Activated T-cell treated with anti-CD3 and anti-CD28 coated beads, Interleukin-2, amount 50 U/mL, for 72 hours (primary cell): ENCODE measurements at places on chromosomes 5 and 9.

- no peak for DNase-seq
Observed at GRCh38 chr5:111854186-111854585, 97.2 kb upstream of the NREP start.

DNA sequence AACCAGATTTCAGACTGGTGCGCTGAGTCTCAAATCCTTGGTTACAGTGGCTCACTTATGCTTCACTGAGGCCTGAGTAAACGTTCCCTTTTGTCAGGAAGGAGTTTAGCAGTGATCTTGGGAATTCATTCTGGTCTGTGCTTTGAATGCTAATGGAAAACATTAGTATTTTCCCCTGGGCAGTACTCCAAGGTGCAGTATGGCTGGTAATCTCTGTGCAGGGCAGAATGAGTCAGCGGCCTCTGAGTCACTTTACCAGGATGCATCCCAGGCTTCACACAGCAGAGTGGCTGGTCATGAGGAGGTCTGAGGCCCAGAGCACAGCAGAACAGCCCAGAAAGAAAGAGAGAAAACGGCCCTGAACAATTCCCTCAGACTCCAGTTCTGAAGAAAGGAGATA, 54.0 kb downstream of the PCA3 start:
- DNase-seq, result no peak

GRCh38 chr5:149679876-149680809, 50.0 kb upstream of the PPARGC1B start:
- DNase-seq, result no peak

DNA sequence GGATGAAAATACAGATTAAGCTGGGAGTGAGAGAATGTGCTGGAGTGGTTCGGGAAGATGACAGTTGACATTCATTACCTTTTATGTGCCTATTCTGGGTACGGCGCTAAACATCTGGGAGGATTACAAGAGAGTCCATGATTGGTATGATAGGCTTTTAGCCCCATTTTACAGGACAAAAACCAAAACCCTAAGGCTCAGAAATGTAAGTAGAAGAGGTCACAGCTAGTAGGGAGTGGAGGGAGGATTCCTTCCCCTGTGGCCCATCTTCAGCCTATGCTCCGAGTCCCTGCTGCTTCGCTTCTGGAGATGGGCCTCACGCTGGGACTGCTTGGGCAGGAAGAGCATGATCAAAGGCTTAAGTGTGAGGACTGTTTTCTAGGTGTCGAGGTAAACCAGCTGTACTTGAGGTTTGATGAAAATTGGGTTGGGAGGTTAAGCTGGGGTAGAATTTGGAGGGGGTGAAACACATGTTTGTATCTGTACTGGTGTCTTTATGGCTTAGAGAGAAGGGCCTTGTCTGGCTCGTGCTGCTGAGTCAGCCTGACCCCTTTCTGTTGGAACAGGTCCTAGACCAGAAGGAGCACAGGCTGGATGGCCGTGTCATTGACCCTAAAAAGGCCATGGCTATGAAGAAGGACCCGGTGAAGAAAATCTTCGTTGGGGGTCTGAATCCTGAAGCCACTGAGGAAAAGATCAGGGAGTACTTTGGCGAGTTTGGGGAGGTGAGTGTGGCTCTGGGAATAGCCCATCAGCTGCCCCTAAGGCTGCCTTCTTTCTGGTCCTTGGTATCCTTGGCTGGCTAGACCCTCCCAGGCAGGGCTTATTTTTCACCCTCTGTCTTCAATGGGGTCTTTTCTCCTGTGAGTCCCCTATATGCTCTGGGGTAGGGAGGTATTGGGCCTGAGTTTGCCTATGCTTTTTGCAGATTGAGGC, 2.1 kb downstream of the HNRNPAB start:
- no peak for DNase-seq

- no peak for DNase-seq
Observed at GRCh38 chr9:26870292-26870691, 22.3 kb downstream of the CAAP1 start.

DNA sequence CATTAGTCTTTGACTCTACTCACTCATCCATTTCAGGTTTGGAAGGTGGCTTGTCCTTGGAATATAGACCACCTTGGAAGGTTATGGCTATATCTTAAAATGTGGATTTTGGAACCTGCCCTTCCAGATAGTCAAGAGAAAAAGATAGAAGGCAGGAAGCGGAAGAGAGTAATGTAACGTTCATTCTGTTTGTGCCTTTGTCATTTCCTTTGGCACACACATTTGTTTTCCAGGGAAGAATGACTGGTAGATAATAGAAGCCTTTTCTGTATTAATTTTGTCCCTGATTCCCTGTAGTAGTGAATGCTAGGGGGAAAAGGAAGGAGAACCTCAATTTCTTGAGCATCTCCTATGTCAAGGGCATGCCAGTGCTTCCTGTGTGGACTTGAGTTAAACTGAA, 54.7 kb downstream of the PPIC start:
- no peak for DNase-seq

DNA sequence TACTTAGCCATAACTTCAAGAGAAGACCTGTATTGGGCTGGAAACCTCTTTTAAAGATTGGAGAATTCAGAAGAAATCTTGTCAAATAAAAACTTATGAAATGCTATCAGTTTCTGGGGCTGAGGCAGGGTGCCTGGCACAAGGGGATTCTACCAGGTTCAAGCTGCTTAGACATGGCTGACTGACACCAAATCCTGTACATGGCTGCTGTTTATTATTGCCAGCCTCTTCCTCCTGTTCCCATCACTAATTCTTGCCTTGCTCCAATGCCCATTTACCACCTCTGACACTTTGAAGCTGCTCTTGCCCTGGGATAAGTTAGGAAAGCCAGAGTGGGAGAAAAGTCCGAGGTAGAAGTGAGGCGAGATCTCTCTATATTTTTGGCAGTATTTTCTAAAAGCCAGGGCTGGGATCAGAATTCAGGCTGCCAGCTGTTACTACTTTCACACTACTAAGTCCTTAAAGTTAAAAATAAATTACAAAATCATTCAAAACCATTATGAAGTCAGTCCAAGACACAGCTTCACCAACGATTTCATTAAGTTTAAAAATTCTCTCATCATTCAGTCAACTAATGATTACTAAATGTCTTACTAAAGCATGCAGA, 66.3 kb upstream of the TNFAIP8 start:
- no peak for DNase-seq

DNA sequence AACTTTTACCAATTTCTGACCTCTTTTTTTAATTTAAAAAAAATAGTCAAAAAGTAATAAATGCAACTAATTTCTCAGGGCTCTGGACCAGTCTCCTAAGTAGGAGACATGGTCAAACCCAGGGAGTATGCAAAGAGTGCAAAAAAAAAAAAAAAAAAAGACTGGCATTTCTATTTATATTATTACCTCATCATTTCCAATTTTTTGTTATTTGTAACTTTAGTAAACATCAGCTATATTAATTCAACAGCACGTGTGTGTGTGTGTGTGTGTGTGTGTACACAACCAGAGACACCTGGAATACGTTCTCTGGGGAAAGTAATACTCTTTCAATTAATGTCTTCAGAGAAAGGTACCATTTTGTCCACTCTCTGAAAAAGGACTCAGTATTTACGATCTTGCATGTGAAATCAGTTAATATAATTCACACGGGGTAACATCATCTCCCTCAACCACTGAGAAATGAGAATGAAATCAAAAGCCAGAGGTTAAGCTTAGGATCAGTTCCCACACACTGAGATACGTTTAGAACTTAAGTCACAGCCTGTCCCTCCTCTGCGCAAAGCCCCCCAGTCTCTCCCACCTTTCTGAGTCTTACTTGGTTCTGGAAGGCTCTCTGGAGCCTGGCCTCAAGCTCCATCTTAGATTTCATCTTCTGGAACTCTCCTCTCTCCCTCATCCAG, 21.9 kb downstream of the ZNF608 start:
- DNase-seq, result no peak

DNA sequence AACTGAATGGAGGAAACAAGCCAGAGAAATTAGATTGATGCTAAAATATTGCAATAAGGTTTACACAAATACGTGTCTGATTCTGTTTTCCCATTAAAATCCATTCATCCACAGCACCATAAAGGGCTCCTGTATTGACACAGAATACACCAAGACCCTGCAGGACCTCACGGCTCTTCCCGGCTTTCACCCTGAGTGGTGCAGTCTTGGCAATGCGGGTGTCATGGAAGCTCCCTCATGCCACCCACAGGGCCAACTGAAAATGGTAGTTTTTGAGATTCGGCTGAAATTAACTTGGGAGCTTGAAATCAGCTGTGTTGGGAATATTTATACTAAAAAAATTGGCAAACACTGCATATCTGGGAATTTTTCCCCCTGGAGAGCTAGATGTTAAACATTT, 17.3 kb upstream of the EXOC3 start:
- no peak for DNase-seq
